CD4-positive, CD25-positive, alpha-beta regulatory T cell (primary cell): ENCODE measurements at places on chromosomes 2 and 18.

- DNase-seq = no peak
Measured at GRCh38 chr18:78828131-78828530, 151.5 kb upstream of the SALL3 start.

GRCh38 chr2:159228081-159228581 lies 58.4 kb downstream of the WDSUB1 start:
- no peak for DNase-seq

GRCh38 chr2:46252891-46253659 lies 44.1 kb upstream of the EPAS1 start:
- DNase-seq = no peak

DNA sequence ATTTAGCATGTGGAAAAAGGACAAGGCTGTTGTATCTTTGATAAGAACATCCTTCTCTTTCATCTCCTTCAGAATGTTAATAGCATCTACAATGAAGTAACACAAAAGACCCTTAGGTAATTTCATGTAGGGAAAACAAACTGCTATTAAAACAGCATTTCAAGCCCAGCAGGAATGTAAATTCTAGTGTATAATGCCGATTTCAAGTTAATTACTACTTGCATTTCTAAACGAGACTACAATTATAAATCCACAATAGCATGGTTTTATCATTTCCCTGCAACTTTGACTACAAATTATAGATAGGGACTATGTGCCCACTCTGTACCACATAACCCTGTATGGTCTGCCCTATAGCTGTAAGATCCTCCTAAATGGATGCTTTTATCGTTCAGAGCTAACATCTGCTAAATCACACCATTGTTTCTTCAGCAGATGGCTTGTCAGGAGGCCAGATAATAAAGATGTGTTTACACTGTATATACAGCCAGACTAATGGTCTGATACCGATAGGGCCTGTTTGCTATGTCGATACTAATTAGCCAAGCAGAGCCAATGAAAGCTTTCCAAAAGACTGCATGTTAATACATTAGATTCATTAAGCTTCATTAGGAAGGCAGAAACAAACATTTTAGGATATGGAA lies 51.9 kb downstream of the LRPPRC start:
- DNase-seq = no peak

GRCh38 chr2:14602309-14602708 lies 30.2 kb upstream of the LRATD1 start:
- no peak for DNase-seq

GRCh38 chr2:25417715-25418369 lies 76.1 kb upstream of the DNMT3A start:
- DNase-seq = peak; percentile 47

DNA sequence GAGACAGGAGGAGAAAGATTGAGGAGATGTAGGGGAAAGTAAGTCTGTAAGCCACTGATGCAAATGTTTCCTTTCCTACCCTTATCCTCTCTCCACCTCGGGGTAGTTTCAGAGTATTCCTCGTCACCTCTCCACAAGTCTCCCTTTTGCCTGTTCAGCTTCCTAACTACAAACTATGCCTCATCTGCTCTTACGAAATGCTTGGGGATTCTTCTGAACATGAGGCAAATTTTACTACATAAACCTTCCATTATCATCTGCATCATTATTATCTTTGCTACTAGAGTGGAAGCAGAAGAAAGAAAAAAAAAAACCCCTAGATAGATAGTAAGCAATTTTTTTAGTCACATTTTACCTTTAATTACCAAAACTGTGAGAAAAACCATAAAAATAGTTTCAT lies 43.1 kb upstream of the CWC22 start:
- no peak for DNase-seq

GRCh38 chr2:85143463-85144082 lies 10.4 kb downstream of the TCF7L1 start:
- DNase-seq = no peak

DNA sequence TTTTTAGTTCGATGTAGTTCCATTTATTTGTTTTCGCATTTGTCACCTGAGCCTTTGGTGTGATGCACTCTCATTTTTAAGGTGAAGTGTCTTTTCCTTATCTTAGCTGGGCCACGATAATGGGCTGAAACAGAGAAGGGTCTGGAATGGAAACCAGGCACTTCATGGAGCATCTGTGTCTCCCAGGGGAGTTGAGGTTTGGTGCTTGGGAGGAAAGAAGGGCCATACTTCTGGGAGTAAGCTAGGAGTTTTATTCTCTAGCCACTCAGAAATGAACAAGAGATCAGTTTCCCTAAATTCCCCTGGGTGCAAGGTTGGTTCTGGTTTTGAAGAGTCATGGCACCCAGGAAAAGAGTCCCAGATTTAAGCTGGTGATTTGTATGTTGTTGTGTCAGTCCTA lies 179.4 kb upstream of the CXCR4 start:
- no peak for DNase-seq

DNA sequence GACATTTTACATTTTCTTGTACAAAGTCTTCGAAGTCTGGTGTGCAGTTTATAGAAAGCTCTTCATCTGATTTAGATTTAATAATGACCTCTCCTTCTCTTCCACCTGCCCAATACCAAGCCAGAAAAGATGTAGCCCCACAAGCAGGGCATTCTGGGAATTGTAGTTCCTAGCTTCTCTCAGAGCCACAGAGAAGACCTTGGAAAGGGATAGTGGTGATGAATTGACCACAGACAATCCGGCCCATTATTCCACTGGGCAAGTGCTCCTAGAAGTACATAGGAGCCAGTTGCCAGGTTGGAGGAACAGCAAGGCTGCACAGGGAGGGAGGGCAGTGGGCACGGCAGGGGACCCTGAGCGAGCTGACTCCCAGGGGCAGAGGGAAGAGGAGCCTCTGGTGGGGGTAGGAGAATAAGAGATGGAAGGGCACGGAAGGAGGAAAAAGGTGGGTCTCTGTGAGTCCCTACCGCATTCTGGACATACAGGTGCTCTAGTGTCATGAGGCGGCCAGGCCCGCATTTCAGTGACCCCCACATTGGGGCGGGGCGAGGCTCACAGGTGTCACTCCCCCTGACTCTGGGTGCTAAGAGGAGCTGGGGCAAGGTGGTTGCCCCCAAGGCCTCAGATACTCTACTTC lies 152.5 kb upstream of the HAAO start:
- no peak for DNase-seq

DNA sequence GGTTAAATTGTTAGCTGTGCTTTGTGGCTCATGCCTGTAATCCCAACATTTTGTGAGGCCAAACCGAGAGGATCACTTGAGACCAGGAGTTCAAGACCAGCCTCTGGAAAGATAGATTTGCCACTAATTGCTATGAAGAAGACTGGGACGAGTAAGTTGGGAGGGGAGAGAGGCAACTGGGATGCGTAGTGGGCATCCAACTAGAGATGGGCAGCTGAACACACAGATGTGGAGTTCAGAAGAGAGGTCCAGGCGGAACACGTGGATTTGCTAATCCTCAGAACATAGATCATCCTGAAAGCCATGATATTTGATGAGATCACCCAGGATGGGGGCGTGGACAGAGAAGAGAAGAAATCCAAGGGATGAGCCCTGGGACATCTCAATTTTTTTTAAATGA lies 48.7 kb downstream of the CYP26B1 start:
- DNase-seq = no peak

DNA sequence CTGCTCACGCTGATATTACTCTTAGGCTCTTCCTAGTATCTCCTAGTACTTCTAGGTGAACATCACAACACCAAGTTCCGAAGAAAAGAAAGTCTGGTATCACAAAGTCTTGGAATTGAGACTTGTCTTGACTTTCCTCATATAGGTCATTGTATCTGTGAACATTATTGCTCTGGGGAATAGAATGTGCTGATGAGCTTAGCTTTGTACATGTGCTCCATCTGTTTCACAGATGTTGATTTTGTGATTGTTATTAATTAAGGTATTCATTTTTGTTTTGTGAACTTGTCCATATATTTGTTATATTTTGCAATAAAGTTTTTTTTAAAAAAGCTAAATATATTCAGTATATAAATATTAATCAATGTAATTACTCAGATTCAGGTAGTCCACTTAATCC lies 111.7 kb downstream of the BABAM2 start:
- DNase-seq = no peak

GRCh38 chr2:224165901-224166319 lies 126.8 kb upstream of the SERPINE2 start:
- no peak for DNase-seq

GRCh38 chr2:71725836-71726235 lies 272.5 kb downstream of the DYSF start:
- DNase-seq = no peak

- DNase-seq = no peak
Measured at GRCh38 chr2:3207091-3207491, 170.5 kb downstream of the EIPR1 start.

DNA sequence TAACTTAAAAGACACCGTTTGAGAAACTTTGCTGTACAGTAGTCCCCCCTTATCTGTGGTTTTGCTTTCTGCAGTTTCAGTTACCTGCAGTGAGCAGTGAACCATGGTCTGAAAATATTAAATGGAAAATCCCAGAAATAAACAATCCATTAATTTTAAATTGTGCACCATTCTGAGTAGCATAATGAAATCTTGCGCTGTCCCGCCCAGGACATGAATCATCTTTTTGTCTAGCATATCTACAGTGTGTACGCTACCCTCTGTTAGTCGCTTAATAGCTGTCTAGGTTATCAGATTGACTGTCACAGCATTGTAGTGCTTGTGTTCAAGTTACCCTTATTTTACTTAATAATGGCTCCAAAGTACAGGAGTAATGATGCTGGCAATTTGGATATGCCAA lies 6.1 kb downstream of the ARPC2 start:
- DNase-seq = no peak

GRCh38 chr2:39697454-39697853 lies 31.7 kb downstream of the TMEM178A start:
- DNase-seq = no peak

- DNase-seq = no peak
Measured at GRCh38 chr2:122251158-122251557, 495.7 kb downstream of the TSN start.

GRCh38 chr2:188975497-188976102 lies 1.4 kb downstream of the COL3A1 start:
- no peak for DNase-seq

GRCh38 chr2:60355849-60356261 lies 197.6 kb downstream of the BCL11A start:
- no peak for DNase-seq

DNA sequence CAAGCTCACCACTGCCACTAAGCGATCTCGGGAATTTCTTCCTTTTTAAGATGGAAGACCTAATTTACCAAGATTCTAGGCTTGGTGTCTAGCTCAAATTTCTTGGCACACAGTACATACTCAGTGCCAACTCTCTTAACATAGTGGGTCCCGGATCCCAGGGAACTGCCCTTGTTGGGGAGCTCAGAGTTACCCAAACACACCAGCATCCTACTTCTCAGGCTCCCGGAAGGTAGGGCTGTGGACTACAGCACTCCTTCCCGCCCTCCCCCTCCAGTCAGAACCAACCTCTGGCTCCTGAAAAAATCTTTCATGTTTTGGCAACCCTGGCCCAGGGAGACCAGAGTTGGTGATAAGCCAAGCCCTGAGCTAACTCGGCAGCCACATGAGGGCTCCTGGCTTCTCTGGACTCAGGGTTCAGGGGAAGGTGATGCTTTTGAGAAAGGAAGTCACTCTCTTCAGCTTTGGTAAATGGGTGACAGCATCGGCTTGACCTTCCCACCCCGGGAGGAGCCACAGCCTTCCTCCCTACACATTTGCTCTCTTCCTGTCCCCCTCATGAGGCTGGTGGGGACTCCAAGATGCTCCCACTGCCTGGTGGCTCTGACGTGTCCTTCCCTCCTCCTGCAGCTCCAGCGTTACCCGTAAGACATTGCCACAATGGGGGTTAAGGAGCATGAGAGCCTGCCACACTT lies 8.8 kb downstream of the ODC1 start:
- DNase-seq = no peak

GRCh38 chr2:238274152-238274865 lies 14.1 kb downstream of the PER2 start:
- no peak for DNase-seq

GRCh38 chr2:102621630-102622029 lies 2.3 kb downstream of the SLC9A2 start:
- DNase-seq = no peak

GRCh38 chr2:156466739-156467405 lies 30.7 kb downstream of the GPD2 start:
- no peak for DNase-seq

GRCh38 chr2:10787176-10787968 lies 25.2 kb downstream of the PDIA6 start:
- peak; percentile 9 for DNase-seq

- DNase-seq = no peak
Measured at GRCh38 chr18:1916869-1917523, 654.3 kb downstream of the METTL4 start.

GRCh38 chr18:45024357-45025088 lies 343.8 kb downstream of the SETBP1 start:
- DNase-seq = no peak

GRCh38 chr2:231183851-231184250 lies 14.6 kb upstream of the ARMC9 start:
- DNase-seq = no peak

DNA sequence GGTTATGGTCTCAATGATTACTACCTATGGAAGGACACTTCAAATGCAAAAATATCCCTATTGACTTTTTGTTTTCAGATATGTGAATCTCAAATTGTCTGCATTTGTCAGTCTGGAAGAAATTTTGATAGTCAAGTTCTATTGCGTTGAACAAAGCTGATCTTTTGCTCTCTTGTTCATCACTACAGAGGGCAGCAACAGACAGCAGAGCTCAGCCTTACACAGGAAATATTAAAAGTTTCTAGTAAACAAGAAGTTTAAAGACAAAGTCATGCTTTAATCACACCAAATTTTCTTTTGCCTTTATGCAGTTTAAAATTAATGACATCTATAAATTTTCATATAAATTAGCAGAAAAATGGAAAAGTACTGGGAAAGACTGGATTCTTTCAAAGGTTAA lies 617.5 kb downstream of the NR4A2 start:
- DNase-seq = no peak

DNA sequence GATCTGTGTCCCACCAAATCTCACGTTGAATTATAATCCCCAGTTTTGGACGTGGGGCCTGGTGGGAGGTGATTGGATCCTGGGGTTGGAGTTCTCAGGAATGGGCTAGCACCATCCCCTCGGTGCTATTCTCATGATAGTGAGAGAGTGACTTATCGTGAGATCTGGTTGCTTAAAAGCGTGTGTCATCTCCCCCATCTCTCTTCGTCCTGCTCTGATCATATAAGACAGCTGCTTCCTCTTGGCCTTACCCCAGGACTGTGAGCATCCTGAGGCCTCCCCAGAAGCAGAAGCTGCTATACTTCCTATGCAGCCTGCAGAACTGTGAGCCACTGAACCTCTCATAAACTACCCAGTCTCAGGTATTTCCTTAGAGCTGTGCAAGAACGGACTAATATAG lies 163.7 kb upstream of the NDUFV2 start:
- no peak for DNase-seq
